NCI-H510A treated with DMSO at 0.1 percent for 48 hours (cell line): ENCODE measurements at places on chromosomes 1 and 21.

GRCh38 chr21:14383596-14384180 lies 742 bp upstream of the HSPA13 start:
- no peak for DNase-seq

DNA sequence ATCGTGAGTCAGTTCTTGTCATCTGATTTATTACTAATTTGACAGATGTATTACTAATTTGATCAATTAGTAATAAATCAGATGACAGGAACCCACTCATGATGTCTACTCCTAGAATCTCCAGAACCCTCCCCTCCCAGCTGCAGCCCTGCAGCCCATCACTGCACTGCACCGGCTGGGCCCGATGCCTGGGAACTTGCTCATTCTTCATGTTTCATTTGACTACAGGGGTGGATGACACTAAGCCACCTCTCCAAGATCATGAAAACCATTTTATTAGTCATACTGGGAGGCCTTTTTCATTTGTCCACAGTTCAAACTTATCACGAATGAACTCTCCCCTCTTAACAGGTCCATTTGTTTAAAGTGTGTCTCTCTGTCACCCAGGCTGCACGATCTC lies 41.0 kb downstream of the KCNH1 start:
- DNase-seq = no peak

DNA sequence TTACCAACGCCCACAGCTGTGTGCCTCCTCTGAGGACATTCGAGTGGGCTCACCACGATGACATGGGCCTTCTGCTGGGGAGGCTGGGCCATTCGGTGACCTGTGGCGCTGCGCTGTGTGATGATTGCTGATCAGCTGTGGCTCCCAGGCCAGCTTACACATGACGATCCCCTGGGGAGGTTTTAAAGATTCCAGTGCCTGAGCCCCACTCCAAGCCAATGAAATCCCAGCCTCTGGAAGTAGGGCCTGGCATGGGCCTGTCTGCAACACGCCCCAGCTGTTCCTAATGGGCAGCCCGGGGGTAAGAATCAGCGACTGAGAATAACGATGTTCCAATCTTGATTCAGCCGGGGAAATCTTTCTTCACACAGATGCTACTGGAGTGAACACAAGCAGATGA lies 153.7 kb downstream of the KCNJ6 start:
- no peak for DNase-seq

DNA sequence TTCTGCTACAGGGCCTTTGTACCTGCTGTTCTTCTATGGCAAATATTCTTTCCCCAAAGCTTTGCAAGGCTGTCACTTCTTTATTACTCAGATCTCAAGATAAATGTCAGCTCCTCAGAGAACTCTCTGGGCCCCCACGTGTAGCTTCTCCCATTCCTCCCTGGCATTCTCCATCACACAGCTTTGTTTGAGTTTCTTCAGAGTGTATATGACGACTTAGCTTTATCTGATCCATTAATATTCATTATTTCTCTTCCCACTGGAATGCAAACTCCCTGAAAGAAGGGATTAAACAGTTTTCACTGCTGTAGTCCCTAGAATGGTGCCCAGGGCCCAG lies 174.6 kb upstream of the EDN2 start:
- DNase-seq = no peak

GRCh38 chr1:151368393-151369301 lies 3.9 kb downstream of the SELENBP1 start:
- DNase-seq = peak; percentile 57

DNA sequence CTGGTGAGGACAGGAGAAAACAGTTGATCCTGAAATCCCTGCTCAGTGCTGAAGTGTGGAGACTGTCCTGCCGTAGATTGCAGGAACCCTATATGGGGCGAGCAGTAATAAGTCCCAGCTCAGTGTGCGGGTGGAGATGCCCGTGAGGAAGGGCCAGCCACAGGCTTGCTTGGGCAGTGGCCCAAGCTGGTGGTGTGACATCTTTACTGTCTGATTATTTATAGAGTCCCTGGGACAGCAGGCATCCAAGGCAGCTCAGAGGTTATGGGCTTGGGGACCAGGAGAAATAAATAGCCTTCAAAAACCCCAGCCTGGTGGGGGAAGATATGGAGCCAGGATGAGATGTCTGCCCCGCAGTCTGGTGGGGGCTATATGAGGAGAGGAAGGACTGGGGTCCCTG lies 170.7 kb upstream of the POU3F1 start:
- DNase-seq = no peak

- no peak for DNase-seq
Observed at GRCh38 chr1:81477710-81478109, 323.0 kb upstream of the ADGRL2 start.

GRCh38 chr1:87867626-87868025 lies 538.9 kb downstream of the LMO4 start:
- DNase-seq = no peak

DNA sequence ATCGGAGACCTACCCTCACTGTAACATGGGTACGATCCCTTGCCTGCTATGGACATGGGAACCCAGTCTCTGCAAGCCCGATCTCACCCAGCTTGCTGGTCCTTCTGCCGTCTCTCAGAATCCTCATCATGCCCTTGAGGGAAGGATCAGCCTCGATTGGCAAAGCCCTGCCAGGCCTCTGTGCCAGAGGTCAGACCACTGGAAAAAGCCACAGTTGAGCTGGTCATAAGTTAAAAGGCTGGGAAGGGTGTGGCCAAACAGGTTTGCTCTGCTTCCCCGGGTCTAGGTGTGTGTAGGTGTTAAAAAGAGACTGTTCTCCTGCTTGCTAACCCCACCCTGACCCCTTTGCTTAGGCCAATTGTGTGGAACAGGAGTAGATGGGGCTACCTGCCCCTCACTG lies 19.5 kb upstream of the PADI3 start:
- no peak for DNase-seq
